ENCODE measurements at places on chromosomes 16 and 17. TPM values are rescaled to one million over a fixed set of nuclear protein-coding genes. Genes with fewer than 3 reads are reported as not detected.

GRCh38 chr17:74282587-74283370, 8.7 kb downstream of the DNAI2 start:
- DNase-seq = peak; percentile 77

DNA sequence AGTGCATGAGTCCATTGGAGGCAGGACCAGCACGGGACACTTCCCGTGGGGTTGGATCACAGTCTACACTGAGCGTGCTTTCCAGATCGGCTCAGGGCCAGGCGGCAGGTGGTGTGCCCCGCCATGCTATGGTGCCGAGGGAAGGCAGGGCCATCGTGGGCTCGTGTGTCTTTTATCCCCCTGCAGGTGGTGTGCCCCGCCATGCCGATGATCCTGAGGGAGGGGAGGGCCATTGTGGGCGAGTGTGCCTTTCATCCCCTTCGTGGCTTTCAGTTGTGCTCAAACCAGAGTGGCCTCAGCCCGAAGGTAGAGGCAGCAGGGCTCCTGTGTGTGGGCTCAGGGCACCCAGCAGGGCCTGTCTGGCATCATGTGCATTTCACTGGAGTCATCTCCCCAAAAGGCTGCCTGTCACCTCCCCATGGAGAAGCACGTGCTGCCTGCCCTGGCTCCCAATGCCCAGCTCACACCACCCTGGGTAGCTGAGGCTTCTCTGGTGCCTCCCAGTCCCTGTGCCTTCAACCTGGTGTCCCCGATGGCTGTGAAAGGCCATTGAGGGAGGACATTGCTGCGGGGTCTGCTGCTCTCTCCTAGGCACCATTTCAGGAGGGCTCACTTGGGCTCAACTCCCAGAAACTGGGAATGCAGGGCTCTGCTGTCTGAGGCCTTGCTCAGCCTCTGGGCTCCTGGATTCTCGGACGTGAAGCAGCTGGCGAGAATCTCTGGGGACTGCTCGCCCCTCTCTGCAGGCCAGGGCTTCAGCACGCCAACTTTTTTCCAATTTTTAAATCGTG, 207.6 kb downstream of the NPIPB11 start:
- no peak for DNase-seq

The ADORA2B gene
- total RNA-seq = 2.2 TPM

DNA sequence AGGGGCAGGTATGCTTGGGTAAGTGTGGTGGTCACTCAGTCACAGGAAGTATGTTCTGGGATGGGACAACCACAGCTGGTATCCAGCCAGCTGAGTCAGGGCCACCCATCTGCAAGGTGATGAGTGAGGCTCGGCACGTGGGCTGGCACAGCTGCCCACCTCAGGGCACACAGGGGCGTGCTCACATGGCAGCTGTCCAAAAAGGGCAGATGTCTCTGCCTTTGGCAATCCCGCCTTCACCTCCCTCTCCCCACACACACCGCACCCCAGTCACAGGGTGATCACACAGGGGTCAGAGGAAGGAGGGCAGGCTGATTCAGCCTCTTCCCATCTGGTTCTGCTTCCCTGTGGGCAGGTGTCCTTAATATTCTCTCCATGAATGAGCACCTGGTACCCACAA, 85.9 kb upstream of the TOB1 start:
- no peak for DNase-seq

The ABCC1 gene
- total RNA-seq = 57.8 TPM

The SMIM5 gene
- total RNA-seq = 0.12 TPM

The AFMID gene
- total RNA-seq = 26.3 TPM

GRCh38 chr16:87712184-87712762, 53.5 kb downstream of the KLHDC4 start:
- DNase-seq = no peak

DNA sequence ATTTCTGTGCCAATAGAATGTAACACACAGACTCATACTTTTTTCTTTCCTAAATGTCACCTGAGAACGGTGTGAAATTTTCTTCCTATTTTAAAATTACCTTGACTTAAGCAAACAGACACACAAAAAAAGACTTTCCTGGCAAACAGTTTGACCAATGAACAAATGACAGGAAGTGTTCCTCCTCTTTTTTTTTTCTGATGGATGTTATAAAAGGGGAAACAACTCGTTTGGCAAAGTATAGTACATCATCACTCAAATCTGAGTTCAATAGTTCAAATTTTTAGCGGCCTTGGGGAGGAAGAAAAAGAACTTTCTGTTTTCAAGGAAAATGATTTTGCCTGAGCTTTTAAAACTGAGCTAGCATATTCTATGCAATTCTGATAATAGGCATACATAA, 19.8 kb downstream of the HS3ST3A1 start:
- DNase-seq = no peak

DNA sequence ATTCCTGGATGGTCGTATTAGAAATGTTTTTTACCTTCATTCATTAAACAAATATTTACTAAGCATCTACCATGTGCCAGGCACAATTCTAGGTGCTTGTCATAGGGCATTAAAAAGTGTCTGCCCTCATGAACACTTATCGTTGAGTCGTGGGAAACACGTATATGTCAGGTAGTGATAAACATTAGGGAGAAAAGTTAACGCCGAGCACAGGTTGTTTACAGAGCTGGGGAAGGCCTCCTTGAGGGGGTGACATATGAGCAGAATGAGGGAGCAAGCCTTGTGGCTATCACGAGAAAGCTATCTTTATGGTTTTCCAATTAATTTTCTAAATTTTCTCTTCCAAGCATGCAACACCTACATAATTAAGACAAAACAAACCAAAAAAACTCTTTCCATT, 985 bp upstream of the ZNF213 start:
- no peak for DNase-seq

The PIEZO1 gene
- 126 TPM for total RNA-seq

GRCh38 chr17:59335685-59336084, 4.2 kb downstream of the YPEL2 start:
- DNase-seq = no peak

Measured in activated CD4-positive, alpha-beta T cell treated with anti-CD3 and anti-CD28 coated beads for 36 hours (primary cell).